ENCODE measurements at places on chromosomes 6 and 20.
A peak's percentile ranks its signal among the peaks of the same experiment; 100 is the strongest.

GRCh38 chr6:10316373-10316721 is 98.5 kb downstream of the TFAP2A start:
- DNase-seq, result peak; percentile 83

- no peak for DNase-seq
Measured at GRCh38 chr6:148395583-148396101, 53.0 kb downstream of the SASH1 start.

- DNase-seq, result no peak
Measured at GRCh38 chr6:111585974-111586315, 19.7 kb downstream of the TRAF3IP2 start.

DNA sequence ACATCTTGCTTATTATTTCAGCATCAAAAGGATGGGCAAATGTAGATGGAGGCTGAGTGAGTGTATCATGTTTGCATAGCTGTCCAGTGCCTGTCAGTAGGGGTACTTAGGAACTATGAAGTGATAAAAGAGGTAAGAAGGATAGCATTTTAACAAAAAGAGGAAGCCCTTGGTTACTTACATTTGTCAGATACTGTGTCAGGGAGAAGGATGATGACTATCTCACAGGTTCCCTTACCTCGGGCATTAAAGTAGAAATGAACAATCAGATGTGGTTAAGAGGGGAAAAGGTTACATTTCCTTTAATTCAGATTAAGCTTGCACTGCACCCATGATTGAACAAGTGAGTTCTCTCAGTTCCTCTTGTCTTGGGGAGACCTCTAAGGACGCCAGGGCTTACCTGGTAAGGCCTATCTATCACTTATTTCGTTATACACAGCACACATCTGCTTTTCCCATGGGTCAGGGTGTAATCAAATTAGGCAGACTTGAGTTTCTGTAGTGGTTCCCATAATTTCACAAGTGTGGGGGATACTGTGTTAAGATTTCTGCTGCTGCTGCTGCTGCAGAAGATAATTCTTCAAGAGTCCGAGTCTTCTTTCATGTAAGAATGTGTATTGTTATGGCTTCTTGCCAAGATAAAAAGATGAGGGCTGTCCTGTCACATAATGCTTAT is 4.5 kb downstream of the FOXO3 start:
- no peak for DNase-seq

DNA sequence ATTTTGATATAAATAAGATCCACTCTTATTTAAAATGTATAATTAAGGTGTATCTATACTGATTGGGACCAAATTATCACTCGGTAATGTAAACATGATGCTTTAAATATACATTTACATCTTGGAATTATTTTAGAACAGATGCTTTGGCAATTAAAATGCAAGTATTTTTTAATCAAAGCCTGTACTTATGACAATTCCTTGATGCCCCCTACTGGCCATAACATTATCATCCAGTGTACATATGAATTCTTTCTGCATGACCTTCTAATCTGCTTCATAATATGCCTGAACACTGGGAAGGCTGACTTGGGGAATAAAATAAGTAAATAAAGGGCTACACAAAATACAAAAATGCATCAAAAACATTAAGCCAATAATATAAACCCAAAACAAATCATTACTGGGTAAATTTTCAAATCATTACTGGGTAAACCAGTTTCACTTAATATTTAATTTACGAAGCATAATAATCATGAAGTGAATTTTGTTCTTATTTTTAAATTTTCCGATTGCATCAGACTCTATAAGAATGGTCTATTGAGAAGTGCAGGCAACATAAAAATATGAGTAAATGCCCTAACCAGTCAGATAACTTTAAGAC is 65.1 kb downstream of the CGA start:
- peak; percentile 16 for DNase-seq

- DNase-seq, result no peak
Measured at GRCh38 chr6:8831366-8832152, 396.2 kb upstream of the SLC35B3 start.

- no peak for DNase-seq
Measured at GRCh38 chr20:63942969-63943807, 13.0 kb downstream of the UCKL1 start.

DNA sequence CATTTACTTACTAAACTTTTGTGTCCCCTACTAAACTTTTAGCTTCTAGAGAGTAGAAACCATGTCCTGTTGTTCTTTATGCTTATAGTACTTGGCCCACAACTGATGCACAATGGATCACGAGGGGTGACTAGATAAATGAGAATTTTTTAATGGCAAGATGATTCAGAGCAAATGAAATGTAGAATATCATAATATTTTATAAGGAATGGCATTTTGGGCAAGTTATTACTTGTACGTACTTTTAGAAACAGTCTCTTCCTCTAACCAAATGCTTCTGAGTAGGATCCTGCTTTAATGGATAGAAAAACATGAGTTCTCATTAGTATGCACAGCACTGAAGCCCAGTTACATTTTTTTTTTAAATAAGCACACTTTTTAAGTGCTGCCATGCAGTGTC is 336.3 kb downstream of the NRN1 start:
- DNase-seq, result no peak
